ENCODE measurements at places on chromosomes 3 and 15.

DNA sequence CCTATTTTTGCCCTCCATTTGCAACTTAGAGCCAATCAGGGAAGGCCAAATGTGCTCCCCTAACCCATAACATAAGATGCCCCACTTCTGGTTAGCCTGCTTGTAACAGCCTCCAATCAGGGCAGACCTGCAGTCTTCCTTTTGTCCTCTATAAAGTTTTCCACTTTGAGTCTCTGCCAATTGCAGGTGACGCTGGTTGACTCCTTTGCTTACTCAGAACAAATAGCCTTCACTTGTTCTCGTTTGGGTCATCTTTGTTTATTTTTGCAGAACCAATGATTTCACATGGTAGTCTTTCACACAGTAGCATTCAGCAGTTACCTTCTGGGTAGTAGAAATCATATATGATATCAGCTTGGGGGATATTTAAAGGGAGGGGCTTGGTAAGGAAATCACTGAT is 225.6 kb downstream of the MINAR1 start:
- DNase-seq: no peak

DNA sequence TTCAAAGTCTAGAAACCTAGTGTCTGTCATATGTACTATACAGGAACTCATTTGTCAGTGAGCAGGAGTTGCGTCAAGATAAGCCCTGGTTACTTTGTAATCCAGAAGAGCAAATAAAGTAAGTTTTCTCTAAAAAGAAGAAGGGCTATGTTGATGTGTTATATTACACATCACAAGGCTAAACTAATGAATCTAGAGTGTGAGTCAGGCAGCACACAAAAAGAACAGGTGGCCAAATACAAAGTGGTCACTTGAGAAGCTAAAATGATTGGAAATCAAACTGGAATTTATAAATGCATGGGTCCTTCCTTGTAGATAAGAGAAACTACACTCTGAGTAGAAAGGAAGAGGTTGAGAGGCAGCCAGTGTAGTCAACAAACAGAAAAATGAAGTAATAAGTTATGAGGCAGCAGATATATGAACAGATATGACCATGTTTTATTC is 771.6 kb downstream of the DIPK2A start:
- no peak for DNase-seq

- no peak for DNase-seq
Observed at GRCh38 chr3:57928511-57928910, 79.7 kb upstream of the FLNB start.

DNA sequence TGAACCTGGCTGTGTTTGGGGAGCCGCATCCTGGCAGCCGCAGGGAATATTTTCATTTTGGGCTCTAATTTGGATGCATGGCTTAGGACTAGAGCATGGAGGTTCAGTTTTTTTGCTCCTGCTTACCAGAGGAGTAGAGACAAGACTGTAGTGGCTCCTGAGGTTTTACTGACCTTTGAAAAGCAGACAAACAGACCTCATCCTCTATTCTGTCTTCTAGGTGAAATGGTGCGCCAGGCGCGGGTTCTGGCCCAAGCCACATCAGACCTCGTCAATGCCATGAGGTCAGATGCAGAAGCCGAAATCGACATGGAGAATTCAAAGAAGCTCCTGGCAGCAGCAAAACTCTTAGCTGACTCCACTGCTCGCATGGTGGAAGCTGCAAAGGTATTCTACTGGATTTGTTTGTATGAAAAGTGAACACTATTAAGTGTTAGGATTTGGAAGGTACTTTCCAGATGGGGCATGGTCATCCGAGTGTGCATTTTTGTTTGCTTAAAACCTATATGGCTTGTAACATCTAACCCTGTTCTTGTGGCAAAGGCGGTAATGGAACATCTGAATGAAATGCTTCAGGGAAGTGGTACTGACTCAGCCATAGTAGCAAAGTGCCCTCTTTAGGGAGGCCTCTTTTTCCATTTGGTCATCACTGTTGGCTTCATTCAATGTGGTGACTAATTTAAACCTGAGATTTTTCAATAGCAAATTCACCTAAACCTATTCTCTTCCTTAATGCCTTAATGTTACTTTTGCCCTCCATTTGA is 330.7 kb upstream of the TPM1 start:
- DNase-seq: no peak

DNA sequence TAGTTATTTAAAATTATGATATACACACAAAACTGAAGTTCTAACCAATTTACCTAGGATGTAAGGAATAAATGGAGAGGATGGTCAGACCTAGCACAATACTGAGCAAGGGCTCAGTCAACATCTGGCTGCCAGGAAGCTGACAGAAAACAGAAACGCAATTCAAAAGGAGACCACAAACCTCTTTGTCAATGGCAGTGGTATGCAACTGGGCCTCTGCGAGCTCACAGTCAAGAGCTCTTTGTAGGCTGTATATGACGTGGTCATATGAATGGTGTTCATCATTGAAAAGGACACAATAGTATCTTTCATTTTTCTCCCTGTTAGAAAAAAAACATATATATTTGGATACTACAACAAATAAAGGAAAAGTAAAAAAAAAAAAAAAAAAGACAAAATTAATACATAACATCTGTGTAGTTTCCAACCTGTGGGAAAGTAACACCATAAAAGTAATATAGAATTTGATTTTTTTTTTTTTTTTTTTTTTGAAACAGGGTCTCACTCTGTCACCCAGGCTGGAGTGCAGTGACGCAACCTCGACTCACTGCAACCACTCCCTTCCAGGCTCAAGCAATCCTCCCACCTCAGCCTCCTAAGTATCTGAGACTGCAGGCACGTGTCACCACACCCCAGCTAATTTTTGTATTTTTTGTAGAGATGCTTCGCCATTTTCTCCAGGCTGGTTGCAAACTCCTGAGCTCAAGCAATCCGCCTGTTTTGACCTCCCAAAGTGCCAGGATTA is 37.9 kb downstream of the UBR1 start:
- DNase-seq: no peak

- DNase-seq: no peak
Observed at GRCh38 chr3:194034346-194035336, 101.3 kb upstream of the HES1 start.

DNA sequence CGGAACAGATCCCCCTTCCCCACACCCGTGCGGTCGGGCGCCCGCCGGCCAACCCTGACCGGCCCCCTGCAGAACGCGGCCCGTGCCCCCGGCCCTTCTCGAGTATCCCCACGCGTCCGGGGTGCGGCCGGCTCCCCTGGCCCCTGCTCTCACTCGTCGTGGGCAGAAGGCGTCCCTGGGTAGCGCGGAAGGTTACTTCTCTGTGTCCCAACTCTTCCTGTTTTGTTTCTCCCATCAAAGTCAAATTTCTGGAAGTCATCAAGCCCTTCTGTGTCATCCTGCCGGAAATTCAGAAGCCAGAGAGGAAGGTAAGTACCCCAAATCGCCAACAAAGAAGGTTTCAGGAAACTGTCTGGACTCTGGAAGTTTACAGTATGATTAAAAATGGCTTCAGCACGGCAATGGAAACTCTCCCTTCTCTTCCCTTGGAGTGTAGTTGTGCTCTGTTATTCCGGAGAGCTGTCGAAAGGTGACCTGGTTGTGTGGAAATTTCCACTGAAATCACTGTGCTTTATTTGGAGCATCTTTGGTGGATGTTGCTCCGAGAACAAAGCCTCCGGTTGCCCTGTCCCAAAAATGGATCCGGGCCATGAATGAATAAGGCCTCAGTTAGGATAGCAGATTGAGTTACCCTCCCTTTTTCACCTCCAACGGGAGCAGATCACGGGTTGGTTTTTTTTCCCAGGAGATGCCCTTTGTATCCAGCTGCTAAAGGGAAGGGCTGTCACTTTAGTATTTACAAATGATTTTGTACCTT is 536 bp downstream of the SEC61A1 start:
- DNase-seq: no peak

GRCh38 chr15:74776821-74777768 is 4.8 kb upstream of the CSK start:
- no peak for DNase-seq

DNA sequence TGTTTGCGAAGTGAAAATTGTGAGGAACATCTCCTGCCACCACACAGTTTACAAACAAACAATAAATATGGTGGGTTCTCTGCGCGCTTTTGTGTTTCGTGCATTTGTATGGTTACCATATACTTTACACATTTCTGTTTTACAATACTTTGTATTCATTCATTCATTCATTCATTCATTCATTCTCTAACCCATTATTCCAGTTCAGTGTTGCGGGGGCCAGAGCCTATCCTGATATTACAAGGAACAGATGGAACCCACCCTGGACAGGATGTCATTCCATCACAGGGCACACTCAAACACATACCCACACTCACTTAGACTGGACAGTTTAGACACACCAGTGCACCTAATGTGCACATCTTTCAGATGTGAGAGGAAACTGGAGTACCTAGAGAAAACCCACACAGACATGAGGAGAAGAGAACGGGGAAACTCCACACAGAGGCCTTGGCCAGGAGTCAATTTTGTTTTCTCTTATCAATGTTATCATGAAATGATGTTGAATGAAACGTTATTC is 160.5 kb downstream of the FNDC3B start:
- no peak for DNase-seq

GRCh38 chr3:157865352-157866000 is 240.7 kb downstream of the SHOX2 start:
- peak; percentile 30 for DNase-seq

- DNase-seq: no peak
Observed at GRCh38 chr15:36912311-36912712, 188.0 kb downstream of the MEIS2 start.

DNA sequence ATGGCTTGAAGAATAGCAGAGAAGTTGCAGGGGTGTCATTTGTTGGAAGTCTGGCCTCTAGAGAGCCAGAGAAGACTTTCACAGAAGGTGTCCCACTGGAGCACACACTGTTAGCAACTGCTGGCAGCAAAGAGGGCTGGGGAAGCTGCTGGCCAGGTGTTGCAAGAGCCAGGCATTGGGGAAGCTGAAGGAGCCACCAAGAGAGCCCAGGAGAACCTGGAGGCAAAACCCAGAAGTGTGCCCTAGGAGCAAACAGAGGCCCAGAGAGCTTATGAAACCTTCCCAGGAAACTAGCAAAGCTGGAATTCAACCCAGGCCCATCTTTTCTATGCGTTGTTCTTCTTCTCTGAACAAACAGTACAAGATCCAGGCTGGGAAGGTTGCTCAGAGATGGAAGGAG is 132.7 kb upstream of the TRIM42 start:
- no peak for DNase-seq

- no peak for DNase-seq
Observed at GRCh38 chr3:60770532-60770931, 480.7 kb downstream of the FHIT start.

DNA sequence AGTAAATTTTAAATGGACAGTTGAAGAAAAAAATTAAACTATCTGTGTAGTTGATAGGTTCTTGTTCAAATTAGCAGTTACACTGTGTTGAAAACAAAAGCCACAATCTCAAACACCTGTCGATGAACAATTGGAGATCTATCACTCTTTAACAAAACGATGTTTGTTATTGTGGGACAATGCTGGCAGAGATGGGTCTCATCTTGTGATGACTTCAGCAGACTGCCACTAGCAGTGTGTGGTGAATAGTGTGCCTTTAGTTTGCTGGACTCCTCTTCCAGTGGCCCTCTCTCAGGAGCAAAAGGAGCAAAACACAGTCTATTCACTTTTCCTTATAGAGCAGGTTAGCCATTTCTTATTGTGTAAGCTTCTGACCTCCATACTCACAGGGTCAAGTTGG is 14.7 kb upstream of the TRIM59 start:
- no peak for DNase-seq

GRCh38 chr15:91927585-91927984 is 74.1 kb downstream of the SLCO3A1 start:
- no peak for DNase-seq

DNA sequence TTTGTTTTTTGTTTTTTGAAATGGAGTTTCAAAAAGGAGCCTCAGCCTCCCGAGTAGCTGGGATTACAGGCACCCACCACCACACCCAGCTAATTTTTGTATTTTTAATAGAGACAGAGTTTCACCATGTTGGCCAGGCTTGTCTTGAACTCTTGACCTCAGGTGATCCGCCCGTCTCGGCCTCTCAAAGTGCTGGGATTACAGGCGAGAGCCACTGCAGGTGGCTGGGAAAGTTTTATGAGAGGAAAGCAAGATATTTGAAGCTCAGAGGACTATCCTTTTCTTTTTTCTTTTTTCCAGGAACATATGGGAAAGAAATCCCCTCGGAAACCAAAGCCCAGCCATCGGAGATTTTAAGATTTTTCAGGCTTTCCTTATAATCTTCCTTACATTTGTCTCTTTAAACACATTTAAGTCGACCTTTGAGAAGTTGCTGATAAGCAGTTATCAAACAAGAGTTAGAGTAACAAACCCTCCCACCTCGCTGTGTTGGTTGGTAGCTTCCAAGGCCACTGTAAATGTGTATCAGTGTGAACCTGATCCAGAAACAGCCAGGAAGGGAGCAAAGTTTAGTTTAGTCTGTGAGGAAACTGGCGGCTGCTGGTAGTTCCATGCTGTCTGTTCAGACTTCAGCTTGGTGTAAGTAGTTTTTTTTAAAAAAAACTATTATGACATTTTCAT is 34.5 kb upstream of the MAP3K13 start:
- DNase-seq: no peak

DNA sequence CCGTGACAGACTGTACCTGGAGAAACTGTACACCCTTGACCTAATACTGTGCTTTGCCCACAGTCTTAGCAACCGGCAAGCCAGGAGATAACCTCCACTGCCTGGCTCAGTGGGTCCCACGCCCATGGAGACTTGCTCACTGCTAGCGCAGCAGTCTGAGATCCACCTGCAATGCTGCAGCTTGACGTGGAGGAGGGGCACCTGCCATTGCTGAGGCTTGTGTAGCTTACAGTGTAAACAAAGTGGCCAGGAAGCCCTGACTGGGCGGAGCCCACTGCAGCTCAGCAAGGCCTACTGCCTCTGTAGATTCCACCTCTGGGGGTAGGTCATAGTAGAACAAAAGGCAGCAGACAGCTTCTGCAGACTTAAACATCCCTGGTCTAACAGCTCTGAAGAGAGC is 189.3 kb downstream of the EDEM1 start:
- DNase-seq: no peak

- DNase-seq: no peak
Observed at GRCh38 chr3:113051787-113052186, 61.0 kb downstream of the GTPBP8 start.

- DNase-seq: no peak
Observed at GRCh38 chr3:66354001-66354400, 133.2 kb downstream of the SLC25A26 start.

DNA sequence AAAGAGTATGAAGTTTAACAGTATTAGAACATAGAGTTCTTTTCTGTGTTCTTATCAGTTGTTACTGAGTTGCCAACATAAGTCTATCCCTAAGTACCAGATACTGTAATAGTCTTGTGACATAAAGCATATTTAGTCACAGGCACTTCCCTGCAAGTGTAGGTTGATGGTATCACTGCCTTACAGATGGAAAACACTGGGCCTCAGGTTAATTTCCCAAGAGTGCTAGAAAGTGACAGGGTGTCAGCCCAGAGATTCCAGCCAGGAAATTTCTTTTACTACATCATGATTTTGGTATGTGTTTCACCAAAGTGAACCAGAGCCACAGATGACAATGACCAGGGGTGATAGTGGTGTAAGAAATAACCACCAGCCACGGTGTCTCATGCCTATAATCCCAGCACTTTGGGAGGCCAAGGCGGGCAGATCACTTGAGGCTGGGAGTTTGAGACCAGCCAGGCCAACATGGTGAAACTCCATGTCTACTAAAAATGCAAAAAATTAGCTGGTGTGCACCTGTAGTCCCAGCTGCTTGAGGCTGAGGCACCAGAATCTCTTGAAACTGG is 3.2 kb downstream of the EIF1B start:
- no peak for DNase-seq
